ENCODE measurements at places on chromosomes 12 and 14.

GRCh38 chr12:69415471-69416275, 54.5 kb upstream of the FRS2 start:
- no peak for DNase-seq

- no peak for DNase-seq
Observed at GRCh38 chr12:57837864-57838562, 8.5 kb downstream of the CTDSP2 start.

GRCh38 chr14:73238941-73239340, 1.6 kb downstream of the PAPLN start:
- DNase-seq, result no peak

DNA sequence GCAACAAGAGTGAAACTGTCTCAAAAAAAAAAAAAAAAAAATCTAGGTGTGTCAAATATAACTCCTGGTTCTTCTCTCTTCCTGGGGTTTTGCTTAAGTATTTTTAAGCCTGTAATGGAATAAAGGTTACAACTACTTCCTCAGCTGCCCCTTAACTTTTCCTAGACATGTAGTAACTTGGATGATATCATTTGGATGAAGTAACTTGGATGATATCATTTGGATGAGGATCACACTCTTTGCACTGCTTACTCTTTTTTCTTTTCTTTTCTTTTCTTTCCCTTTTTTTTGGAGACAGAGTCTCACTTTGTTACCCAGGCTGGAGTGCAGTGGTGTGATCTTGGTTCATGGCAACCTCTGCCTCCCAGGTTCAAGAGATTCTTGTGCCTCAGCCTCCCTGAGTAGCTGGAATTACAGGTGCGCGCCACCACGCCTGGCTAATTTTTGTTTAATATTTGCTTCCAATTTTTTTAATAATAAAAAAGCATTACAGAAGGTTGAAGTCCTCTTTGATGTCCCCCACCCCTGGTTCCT, 775 bp upstream of the FAM186A start:
- DNase-seq, result no peak

DNA sequence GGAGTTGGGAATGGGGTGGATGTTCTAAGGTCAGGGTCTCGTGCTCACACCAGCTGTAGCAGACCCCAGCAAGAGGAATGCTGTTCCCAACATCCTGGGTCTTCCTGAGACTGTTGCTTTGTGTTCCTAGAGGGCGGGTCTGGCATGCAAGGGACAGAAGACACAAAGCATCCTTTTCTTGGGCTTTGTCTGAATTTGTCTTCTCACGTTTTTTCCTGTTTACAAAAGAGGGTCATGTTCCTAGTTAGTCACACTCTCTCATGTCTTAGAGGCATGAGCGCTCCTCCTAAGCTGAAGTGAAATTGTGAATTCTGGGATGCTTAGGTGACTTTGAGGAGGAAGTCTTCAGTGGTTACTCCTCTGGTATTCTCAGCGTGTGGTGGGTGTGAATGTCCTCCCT, 9.6 kb upstream of the TAMALIN start:
- no peak for DNase-seq

GRCh38 chr12:118325081-118325480, 47.6 kb downstream of the TAOK3 start:
- DNase-seq, result no peak

- no peak for DNase-seq
Observed at GRCh38 chr12:46944088-46944487, 118.3 kb upstream of the SLC38A4 start.

- DNase-seq, result no peak
Observed at GRCh38 chr12:66976526-66976925, 292.6 kb upstream of the CAND1 start.

DNA sequence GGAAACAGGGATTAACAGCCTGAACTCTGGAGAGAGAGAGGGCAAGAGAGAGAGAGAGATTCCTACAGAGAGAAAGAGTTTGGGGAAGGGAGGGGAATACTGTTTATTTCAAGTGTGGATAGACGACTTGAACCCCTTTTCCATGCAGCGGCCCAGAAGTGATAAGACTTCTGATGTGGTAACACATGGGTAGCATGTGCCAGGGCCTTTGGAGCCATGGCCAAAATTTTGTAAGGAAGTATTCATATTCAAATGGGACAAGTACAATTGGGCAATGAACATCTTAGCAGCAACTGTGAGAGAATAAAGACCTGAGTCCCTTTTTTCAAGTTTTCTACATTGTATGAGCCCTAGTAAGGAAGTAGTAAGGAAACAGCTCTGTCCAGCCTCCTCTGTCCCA, 42.4 kb upstream of the CCDC196 start:
- DNase-seq, result no peak

All from effector memory CD4-positive, alpha-beta T cell (primary cell).